ENCODE measurements at places on chromosomes 1 and 21.
A peak's percentile ranks its signal among the peaks of the same experiment; 100 is the strongest.

DNA sequence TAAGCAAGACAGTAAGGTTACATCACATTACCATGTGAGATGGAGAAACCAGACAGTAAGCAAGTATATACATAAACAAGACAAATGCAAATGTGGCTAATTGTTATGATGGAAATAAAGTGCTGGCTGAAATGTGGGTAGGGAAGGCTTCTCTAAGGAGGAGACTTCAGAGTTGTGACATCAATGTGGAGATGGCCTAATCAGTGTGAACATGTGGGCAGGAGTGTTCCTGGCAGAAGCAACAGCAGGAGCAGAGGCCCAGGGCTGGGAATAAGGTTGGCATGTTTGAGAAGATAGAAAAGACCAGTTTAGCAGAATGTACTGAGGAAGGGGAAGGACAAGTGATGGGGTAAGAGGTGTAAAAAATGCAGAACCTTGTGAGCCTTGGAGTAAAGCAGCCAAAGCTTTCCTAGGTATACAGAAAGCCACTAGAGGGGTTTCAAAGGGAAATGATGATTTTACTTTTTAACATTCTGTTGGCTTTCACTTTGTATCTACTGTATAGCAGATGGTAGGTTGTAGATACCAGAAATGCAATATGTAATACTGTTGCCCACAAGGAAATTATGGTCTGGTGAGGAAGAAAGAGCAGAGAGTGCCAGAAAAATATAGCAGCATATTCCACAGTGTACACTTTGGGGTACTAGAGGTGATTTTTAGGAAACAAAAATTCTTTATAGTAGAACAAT, 197.4 kb downstream of the FGGY start:
- DNase-seq, result no peak

- peak; percentile 3 for DNase-seq
Observed at GRCh38 chr1:161367684-161368400, at the start of gene CFAP126. TSS of gene CFAP126 (minus strand) at chr1:161367876. CDS start at chr1:161367868, 8 bp downstream.

DNA sequence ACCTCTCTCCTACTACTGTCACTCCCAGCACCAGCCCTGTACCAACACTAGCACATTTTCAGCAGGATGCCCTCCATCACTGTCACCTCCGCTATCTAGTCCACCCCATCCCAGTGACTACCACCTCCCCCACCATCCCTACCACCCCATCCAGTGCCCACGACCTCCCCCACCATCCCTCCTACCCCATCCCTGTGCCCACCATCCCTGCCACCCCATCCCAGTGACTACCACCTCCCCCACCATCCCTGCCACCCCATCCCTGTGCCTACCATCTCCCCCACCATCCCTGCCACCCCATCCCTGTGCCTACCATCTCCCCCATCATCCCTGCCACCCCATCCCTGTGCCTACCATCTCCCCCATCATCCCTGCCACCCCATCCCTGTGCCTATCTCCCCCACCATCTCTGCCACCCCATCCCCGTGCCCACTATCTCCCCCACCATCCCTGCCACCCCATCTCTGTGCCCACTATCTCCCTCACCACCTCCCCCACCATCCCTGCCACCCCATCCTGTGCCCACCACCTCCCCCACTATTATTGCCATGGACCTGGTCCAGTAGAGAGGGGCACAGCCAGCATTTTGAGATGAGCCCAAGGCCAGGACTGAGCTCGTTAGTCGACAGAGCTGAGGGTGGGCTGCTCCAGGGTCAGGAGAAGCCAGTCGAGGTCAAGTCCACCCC, 45.7 kb downstream of the DISP3 start:
- no peak for DNase-seq

GRCh38 chr1:245086389-245086969, 68.3 kb upstream of the KIF26B start:
- DNase-seq, result no peak

All from hypothalamus (tissue), 51 donors.